RPMI7951 (cell line): ENCODE measurements at places on chromosomes 11 and 22.

GRCh38 chr11:66886671-66887221, 29.9 kb downstream of the LRFN4 start:
- DNase-seq, result no peak

GRCh38 chr22:41175546-41175945, 29.6 kb upstream of the L3MBTL2 start:
- peak; percentile 55 for DNase-seq

- DNase-seq, result no peak
Measured at GRCh38 chr11:26622181-26622580, 50.1 kb upstream of the MUC15 start.

DNA sequence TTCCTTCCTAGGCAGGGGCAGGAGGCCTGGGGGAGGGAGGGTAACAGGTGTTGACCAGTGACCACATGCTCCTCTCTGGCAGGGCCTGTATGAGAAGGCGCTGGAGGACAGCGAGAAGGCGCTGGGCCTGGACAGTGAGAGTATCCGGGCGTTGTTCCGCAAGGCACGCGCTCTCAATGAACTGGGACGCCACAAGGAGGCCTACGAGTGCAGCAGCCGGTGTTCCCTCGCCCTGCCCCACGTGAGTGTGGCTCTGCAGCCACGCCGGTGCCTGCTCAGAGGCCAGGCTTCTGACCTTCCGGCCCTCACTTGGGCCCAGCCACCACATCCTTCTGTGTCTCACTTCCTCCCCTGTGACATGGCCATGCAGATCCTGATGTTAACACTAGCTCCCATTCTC, 25.8 kb downstream of the ZC3H7B start:
- no peak for DNase-seq

GRCh38 chr11:101100601-101101000, 29.0 kb downstream of the PGR start:
- no peak for DNase-seq

DNA sequence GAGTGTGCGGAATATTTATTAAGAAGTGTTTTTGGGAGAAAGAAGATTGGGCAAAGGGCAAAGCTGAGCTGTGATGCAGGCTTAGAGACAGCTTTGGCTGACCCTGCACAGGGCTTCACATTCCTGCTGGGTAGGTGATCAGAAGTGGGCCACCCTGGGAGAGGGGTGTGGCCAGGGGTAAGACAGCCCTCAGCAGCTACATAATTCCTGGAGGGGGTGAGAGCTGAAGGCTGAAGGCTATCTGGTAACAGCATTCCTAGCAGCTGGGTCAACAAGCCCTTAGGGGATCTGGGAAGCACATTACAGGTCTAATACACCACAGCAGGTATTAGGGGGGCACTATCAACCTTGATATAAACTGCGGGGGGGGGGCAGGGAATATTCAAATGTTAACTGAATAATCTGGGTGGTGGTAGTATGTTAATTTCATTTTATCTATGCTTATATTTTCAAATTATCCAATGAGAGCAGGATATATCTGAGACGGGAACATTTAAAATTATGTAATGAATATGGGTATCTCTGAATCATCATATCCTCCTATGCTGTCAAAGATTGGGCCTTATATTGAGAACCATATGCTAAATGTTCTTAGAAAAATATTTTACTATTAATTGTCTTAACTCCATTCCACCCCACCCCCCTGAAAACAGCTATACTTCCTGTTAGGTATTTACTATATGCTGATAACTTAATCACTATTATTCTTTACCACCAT, 5.9 kb downstream of the OOSP1 start:
- DNase-seq, result no peak

GRCh38 chr11:93784145-93784934, at the start of gene MED17:
TSS of gene MED17 (plus strand) at chr11:93784282. CDS start at chr11:93784514, 232 bp downstream.
- DNase-seq, result peak; percentile 94
